Caco-2 (cell line): ENCODE measurements at places on chromosomes 3 and 15. TPM values are rescaled to one million over a fixed set of nuclear protein-coding genes. Genes with fewer than 3 reads are reported as not detected.

The NMB gene
- 7.5 and 8.6 TPM in 2 replicates for total RNA-seq

The ARNT2 gene
- total RNA-seq = 0.07 and 0.23 TPM in 2 replicates

The IMPG2 gene
- total RNA-seq = 0.07 TPM in 1 of 2 replicates, not detected in the other

The ABHD17C gene
- total RNA-seq = 19.2 and 25.0 TPM in 2 replicates

The RABL3 gene
- 13.9 and 14.6 TPM in 2 replicates for total RNA-seq

The RBP2 gene
- total RNA-seq = 26.9 and 28.0 TPM in 2 replicates

The PLSCR5 gene
- total RNA-seq = 0.26 TPM in 1 of 2 replicates, not detected in the other

The SCN5A gene
- total RNA-seq = 0.16 and 0.30 TPM in 2 replicates

The CCDC191 gene
- 1.9 and 2.2 TPM in 2 replicates for total RNA-seq

The PRC1 gene
- total RNA-seq = 142 and 145 TPM in 2 replicates

The PDCD6IP gene
- 183 and 185 TPM in 2 replicates for total RNA-seq

The CNTN4 gene
- total RNA-seq = 51.3 and 59.7 TPM in 2 replicates

The DPPA2 gene
- total RNA-seq = not detected in 2 replicates

DNA sequence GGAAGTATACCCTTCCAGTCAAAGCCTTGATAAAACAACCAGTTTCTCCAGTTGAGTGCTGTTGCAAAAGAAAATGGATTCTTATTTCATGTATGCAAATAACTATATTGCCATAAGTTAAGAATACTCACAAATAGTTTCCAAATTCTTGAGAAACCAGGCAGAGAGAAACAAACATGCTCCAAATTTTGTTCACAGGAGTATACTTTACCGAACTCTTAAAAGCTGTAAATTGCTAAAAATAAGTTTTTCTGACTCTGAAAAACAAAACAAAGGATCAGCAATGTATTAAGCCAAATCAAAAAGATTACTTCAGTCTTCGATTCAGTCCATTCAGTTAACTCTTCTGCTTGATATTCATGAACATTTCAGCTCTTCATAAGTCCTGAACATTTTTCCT lies 646.5 kb downstream of the MCTP2 start:
- H3K27ac ChIP-seq = no peak overlapping the region
- no peaks in the 10 kb centered on the region for H3K4me1 ChIP-seq
- no peaks in the 10 kb centered on the region for H3K36me3 ChIP-seq
- no peaks in the 10 kb centered on the region for H3K27me3 ChIP-seq
- H3K4me3 ChIP-seq = no peak overlapping the region
- no peak for DNase-seq

DNA sequence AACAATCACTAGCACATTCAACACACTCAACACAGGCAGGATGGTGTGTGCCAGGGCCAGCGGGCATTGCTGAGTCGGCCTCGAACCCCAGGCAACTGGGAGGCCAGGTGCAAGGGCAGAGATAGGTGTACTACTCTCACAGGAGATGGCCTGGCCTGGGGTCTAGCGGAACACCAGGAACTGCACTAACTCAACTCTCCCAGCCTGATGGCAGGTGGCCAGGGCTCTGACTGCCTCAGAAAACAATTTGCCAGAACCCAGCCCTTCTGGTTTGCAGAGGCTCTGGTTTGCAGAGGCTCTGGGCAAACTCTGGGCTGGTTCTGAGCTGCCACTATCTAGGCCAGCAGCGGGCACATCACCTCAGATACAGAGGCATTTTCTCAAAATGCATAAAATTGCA lies 229.2 kb upstream of the CHRNA7 start:
- H3K4me3 ChIP-seq = no peak overlapping the region
- no peak overlapping the region for H3K27ac ChIP-seq
- H3K27me3 ChIP-seq = no peaks in the 10 kb centered on the region
- no peaks in the 10 kb centered on the region for H3K4me1 ChIP-seq

- no peaks in the 10 kb centered on the region for H3K27me3 ChIP-seq
- H3K36me3 ChIP-seq = no peaks in the 10 kb centered on the region
- no peak overlapping the region for H3K4me3 ChIP-seq
- H3K27ac ChIP-seq = no peak overlapping the region
- peaks cover 40% of the 10 kb centered on the region for H3K4me1 ChIP-seq
Measured at GRCh38 chr15:70195171-70195570, 97.5 kb upstream of the TLE3 start.

DNA sequence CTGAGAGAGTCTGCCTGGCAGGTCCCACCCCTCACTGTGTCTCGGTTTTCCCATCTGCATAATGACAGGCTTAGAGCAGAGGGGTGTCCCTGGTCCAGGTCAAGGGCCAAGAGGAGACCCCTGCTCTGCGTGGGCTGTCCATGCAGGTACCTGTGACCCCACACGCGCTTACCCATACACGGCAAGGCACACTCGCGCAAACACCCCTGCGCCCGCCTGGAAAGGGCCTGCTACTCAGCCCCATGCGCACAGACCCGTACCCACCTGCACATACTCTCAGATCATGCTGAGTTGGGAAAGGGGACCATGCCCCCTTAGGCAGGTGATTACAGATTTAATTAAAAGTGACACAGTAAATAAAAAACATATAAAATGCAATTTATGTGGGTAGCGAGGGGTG lies 23.4 kb upstream of the TMEM115 start:
- no peak overlapping the region for H3K27ac ChIP-seq
- DNase-seq = no peak
- no peaks in the 10 kb centered on the region for H3K36me3 ChIP-seq
- H3K4me1 ChIP-seq = no peaks in the 10 kb centered on the region

GRCh38 chr3:46545818-46546630 lies 20.1 kb downstream of the LRRC2 start:
- DNase-seq = no peak
- H3K27ac ChIP-seq = no peak overlapping the region
- no peaks in the 10 kb centered on the region for H3K36me3 ChIP-seq
- H3K27me3 ChIP-seq = no peaks in the 10 kb centered on the region
- H3K4me1 ChIP-seq = peaks cover 15% of the 10 kb centered on the region

- no peak overlapping the region for H3K4me3 ChIP-seq
- no peaks in the 10 kb centered on the region for H3K27me3 ChIP-seq
- no peak for DNase-seq
Measured at GRCh38 chr3:171797873-171798272, 12.4 kb downstream of the PLD1 start.

DNA sequence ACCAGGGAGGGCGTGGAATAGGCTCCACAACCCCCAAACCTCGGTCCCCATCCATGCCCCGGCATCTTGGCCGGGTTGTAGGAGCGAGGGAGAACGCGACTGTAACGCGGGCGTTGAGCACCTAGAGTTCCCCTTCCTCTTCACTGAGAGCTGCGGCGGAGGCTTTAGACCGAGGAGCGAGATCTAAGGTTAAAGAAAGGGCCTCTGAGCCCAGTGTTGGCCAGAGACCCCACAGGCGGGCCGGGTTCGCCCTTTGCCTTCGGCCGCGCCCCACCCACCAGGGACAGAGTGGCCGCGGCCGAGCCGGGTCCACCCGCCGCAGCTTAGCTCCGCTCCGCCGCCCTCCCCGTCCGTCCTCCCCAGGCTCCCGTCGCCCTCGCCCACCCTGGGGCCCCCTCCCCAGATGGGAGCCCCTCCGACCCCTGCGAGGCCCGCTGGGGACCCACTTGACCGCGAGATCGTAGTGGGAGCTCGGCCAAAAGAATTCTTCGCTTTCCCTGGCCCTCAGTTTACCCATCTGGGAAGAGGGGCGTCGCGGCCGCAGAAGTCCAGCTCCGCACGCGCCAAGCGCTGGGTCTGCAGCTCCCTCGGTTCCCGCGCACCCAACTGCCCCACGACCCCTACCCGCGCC lies 425 bp downstream of the ANPEP start:
- no peaks in the 10 kb centered on the region for H3K27me3 ChIP-seq
- no peak overlapping the region for H3K4me3 ChIP-seq
- peaks cover 5% of the 10 kb centered on the region for H3K4me1 ChIP-seq

DNA sequence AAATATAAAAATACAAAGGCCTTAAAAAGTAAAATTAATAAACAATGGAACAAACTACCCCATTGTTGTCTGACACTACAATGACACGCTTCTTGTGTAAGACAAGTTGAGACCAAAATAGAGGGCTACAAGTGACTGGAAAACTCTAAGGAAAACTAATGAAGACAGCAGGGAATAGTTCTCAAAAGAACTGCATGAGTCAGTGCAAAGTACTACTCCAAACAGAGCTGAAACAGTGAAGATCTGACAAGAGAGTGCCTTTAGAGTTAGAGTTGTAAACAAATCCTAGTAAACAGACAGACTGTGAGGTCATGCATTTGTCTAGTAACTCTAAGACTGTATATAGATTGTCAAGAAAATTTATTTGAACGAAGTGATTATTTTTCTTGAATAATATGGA lies 233.9 kb downstream of the BBX start:
- no peaks in the 10 kb centered on the region for H3K36me3 ChIP-seq
- H3K4me3 ChIP-seq = no peak overlapping the region
- no peaks in the 10 kb centered on the region; the same call in 1 of the 2 replicates for H3K27me3 ChIP-seq
- no peak for DNase-seq
- H3K27ac ChIP-seq = no peak overlapping the region

DNA sequence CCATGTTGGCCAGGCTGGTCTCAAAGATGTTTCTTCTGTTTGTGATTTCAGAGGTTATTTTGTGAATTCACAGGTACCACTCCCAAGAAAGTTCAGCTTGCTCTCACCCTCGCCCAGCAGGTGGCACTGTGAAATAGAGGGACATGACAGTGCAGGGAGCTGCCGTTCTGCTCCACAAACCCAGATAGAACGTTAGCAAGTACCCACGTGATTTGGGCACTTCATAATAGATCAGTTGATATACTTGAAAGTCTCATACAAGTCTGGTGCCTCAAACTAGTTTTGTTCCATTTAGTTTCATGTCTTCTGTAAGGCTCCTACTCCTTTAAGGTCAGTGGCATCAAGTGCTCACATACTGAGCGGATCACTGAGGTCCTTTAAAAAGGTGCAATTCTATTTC lies 45.5 kb downstream of the FILIP1L start:
- H3K4me1 ChIP-seq = peaks cover 21% of the 10 kb centered on the region
- peak; percentile 70 for DNase-seq
- H3K36me3 ChIP-seq = no peaks in the 10 kb centered on the region
- no peak overlapping the region for H3K27ac ChIP-seq
- no peak overlapping the region for H3K4me3 ChIP-seq

- no peaks in the 10 kb centered on the region for H3K36me3 ChIP-seq
- H3K27ac ChIP-seq = no peak overlapping the region
- no peaks in the 10 kb centered on the region for H3K4me1 ChIP-seq
- no peaks in the 10 kb centered on the region; the same call in 1 of the 2 replicates for H3K27me3 ChIP-seq
- DNase-seq = no peak
- H3K4me3 ChIP-seq = no peak overlapping the region
Measured at GRCh38 chr3:13122081-13123012, 49.1 kb upstream of the IQSEC1 start.

- no peak overlapping the region for H3K4me3 ChIP-seq
- H3K36me3 ChIP-seq = no peaks in the 10 kb centered on the region
- DNase-seq = no peak
- H3K27me3 ChIP-seq = no peaks in the 10 kb centered on the region
Measured at GRCh38 chr15:25771338-25771706, 91.8 kb downstream of the ATP10A start.

DNA sequence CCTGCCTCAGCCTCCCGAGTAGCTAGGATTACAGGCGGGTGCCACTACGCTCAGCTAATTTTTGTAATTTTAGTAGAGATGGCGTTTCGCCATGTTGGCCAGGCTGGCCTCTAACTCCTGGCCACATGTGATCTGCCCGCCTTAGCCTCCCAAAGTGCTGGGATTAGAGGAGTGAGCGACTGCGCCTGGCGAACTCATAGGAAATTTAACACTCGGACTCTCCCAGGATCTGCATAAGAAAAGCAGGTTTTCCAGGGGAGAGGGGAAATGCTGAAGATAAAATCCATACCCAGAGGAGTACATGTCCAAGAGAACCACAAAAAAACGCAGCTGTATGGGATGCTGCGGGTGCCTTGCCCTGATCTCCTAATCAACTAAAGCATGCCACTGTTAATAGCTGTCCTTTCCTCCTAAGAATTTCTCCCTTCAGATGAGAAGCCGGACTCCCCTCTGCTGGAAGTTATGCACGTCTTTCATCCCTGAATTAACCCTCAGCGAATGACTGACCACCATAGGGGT lies 25.3 kb upstream of the TGFBR2 start:
- H3K4me1 ChIP-seq = peaks cover 77% of the 10 kb centered on the region
- no peaks in the 10 kb centered on the region for H3K36me3 ChIP-seq
- no peaks in the 10 kb centered on the region for H3K27me3 ChIP-seq
- H3K4me3 ChIP-seq = no peak overlapping the region

DNA sequence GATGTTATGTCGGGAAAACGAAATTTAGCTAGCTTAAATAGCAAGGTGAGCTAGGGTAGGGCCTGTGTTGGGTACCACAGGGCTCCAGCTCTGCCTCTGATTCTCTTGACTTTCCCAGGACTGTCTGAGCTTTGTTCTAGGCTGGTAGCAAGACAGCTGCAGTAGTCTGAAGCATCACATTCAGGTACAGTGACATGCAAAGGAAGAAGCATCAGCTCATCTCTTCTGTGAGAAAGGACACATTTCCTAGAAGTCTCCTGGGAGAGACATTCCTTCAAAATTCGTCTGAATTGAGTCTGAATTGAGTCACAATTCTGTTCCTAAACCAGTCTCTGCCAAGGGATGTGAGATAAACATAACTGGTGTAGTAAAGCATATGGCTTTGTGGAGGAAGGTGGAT lies 8.5 kb upstream of the UBXN7 start:
- H3K36me3 ChIP-seq = no peaks in the 10 kb centered on the region
- H3K4me1 ChIP-seq = no peaks in the 10 kb centered on the region

- peak overlapping the region; percentile 29 for H3K27ac ChIP-seq
- H3K36me3 ChIP-seq = peaks cover 14% of the 10 kb centered on the region
- no peak for DNase-seq
- no peaks in the 10 kb centered on the region for H3K27me3 ChIP-seq
- H3K4me1 ChIP-seq = peaks cover 5% of the 10 kb centered on the region
Measured at GRCh38 chr3:42195879-42196330, 70.1 kb downstream of the CCK start.

- H3K4me1 ChIP-seq = no peaks in the 10 kb centered on the region
- H3K27ac ChIP-seq = no peak overlapping the region
- no peaks in the 10 kb centered on the region for H3K27me3 ChIP-seq
- no peak for DNase-seq
- H3K4me3 ChIP-seq = no peak overlapping the region
Measured at GRCh38 chr15:59199626-59200465, 6.8 kb upstream of the LDHAL6B start.

DNA sequence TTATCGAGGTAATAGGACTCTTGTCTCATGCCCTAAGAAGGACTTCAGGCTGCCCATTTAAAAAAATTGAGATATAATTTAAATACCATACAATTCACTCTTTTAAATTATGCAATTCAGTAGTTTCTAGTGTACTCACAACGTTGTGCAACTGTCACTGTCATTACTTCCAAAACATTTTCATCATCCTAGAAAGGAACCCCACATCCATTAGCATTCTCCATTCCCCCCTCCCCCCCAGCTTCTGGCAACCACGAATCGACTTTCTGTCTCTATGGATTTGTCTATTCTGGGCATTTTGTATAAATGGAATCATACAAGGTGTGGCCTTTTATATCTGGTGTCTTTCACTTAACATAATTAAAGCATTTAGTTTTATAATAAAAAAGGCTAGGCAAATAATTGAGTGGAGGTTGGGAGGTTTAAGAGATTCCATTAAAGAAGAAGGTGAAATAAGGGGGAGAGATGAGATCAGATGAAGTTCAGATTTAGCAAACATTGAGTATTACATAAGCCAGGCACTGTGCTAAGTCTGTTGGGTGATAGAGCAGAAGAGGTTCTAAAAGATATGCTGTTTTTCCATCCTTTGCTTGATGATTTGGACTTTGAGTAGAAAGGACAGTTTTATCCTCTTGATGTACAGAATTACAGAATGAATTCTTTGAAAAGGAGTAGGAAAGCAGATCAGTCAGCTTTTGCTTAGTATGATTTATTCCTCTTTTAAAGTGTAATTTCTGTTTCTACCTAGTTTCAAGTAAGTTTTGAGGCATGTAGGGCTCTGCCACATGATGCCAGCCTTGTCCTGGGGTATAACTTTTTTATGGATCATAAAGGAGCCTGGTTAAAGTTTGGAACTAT lies 36.3 kb downstream of the UBE2E2 start:
- H3K4me1 ChIP-seq = no peaks in the 10 kb centered on the region
- no peaks in the 10 kb centered on the region for H3K36me3 ChIP-seq
- no peaks in the 10 kb centered on the region for H3K27me3 ChIP-seq
- no peak overlapping the region for H3K4me3 ChIP-seq
- no peak overlapping the region for H3K27ac ChIP-seq
